T-helper 1 cell (primary cell): ENCODE measurements at places on chromosomes 6 and 20.
A peak's percentile ranks its signal among the peaks of the same experiment; 100 is the strongest.

DNA sequence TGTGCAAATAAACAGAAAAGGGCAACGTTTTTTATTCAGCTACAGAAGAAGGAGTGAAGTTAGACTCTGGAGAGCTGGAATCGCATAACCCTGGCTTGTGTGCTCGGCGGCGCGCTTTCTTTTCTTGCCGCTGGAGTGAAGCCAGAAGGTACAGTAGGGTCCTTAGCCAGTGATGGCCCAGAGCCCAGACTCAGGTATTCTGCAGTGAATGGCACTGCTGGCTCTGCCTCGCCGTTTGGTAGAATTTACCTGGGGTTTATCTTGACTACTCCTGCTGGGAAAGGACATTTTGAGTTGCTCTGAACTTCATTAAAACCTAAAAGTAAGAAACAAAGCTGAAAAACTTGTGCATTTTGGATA is 56.9 kb upstream of the TIAM2 start:
- no peak for DNase-seq

DNA sequence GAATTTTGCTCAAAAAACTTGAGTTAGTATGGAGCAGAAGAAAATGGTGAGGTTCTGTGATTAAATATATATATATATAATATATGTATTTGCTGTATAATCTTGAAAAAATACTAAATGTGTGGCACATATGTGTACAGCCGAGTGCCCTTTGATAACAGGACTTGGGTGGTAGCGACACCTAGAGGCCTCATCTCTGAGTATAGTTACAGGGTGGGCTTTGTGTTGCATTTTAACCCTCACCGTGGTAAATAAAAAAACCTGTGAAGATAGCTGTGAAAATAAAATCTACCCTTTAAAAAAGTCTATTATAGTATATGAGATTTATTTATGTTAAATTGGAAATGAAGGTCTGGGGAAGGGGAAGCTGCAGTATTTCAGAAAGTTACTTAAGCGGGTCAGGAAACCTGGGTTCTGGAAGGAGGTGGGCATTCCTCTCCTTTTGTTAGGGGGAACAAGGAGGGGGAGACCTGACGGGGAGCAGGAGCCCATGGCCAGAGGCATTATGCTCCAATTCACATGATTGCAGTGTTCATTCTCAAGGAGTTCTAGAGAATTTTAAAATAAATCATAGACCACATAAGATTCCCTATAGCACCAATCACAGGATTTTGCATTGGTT is 82.7 kb downstream of the SH3BGRL2 start:
- DNase-seq: no peak

DNA sequence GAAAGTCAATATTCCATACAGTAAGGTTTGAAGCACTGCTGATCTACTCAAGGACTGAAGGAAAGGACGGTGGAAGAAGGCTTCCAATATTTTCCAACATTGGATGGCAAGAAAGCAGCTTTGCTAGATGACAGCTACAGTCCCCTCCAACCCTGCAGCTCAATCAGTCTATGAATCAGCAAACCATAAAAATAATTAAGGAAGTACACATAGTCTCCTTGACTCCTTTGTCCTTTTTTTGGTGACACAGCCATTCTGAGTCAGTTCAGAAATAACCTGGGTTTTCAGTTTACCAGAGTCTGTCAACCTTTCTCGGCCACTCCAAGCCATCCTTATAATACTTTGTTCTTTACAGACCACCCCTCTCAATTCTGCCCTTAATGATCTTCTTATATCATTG is 232.5 kb downstream of the IBTK start:
- no peak for DNase-seq

GRCh38 chr20:50318710-50319109 is 128.1 kb downstream of the CEBPB start:
- DNase-seq: no peak

DNA sequence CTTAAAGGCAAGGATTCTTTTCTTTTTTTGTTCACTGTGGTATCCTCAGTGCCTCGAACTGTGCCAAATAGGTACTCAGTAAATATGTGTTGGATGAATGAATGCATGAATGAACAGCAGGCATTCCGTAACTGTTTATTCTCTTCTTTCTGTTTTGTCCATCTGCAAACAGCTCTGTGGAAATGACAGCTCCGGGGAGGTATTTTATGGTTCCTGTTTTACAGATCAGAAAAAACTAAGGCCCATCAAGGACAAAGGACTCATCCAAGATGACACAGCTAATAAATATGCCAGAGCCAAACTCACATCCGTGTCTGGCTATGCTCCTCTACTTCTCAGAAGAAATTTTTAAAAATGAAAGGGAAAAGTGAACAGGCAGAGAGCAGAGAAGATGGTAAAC is 21.0 kb downstream of the JPH2 start:
- DNase-seq: no peak

- DNase-seq: no peak
Measured at GRCh38 chr6:36548401-36548743, 1.1 kb upstream of the STK38 start.

- no peak for DNase-seq
Measured at GRCh38 chr20:48066246-48066645, 281.0 kb upstream of the SULF2 start.

DNA sequence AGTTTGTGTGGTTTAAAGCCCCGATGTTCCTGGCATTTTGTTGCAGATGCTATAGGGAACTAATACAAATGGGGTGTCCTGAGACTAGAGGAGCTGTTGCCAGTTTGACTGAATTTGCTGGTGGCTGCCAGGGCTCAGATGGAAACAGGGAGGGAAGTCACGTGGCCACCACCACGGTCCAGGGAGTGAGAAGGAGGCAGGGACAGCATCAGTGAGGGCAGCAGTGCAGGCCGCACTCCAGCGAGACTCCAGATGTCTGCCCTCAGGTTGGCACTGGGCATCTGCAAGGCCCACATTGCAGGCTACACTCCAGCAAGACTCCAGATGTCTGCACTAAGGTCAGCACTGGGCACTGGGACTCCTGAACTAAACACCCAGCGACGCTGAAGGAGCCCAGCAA is 86.2 kb downstream of the RAMACL start:
- no peak for DNase-seq

- DNase-seq: peak; percentile 52
Measured at GRCh38 chr20:5001174-5002076, at the start of gene SLC23A2. Gene SLC23A2, minus strand, starts transcription at chr20:5001510. Its CDS starts 68,948 bp downstream, at chr20:4932562.

DNA sequence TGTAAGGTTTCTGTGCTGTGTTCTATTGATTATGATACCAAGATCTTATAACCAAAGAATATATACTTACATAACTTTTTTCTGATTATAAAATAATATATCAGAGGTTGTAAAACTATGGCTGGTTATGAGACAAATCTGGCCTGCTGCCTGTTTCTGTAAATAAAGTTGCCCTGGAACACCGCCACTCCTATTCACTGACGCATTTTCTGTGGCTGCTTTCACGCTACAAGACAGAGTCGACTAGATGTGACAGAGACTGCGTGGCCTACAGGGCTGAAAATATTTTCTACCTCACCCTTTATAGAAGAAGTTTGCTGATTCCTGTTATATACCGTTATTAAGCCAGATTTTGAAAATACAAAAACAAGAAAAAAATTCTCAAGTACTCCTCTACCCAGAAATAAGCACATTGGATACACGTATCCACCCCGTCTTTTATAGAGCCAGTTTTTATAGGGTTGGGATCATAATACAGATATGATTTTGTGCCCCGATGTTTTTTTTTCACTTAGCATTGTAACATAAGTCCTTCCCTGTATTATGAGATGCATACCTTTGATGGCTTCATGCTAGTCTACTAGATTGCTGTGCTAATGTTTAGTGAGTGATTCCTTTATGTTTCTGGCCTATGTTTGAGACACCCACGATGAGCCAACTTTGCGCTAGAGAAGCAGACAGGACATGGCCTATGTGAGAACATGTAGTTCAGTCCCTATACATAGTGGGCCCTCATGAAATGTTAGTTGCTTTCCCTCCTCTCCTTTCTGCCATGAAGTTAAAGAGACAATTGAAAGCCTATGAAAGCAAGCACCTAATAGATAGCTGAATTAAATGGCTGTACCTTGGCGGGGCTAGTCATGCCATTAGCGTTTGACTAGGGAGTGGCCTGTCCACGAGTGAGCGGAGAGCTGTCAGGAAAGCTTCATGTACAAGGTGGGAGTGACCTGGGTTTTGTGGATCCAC is 98.1 kb upstream of the KCNK16 start:
- no peak for DNase-seq

DNA sequence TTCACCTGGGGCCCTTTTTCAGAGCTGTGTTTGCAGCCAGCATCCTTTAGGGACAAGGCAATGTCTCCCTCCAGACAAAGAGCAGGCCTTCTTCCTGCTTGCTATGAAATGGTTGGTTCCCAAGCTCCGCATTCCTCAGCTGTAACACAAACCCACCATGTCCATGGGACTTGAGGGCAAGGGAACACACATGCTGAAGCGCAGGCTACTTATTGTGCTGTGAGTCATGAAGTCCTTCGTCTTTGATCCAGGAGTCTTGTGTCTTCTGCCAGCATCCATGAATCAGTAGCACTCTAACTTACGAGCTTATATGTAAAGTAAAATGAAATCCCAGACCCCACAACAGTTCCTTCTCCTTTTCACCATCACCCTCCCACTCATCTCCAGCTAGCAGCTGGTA is 59.0 kb downstream of the ANKRD60 start:
- DNase-seq: no peak

- no peak for DNase-seq
Measured at GRCh38 chr6:133953634-133954415, 801 bp downstream of the TBPL1 start.

GRCh38 chr6:167472148-167472547 is 147.3 kb downstream of the TTLL2 start:
- no peak for DNase-seq

- DNase-seq: no peak
Measured at GRCh38 chr20:23533161-23533560, 35.1 kb downstream of the CST9L start.

- no peak for DNase-seq
Measured at GRCh38 chr6:85866370-85866730, 223.7 kb upstream of the SYNCRIP start.

DNA sequence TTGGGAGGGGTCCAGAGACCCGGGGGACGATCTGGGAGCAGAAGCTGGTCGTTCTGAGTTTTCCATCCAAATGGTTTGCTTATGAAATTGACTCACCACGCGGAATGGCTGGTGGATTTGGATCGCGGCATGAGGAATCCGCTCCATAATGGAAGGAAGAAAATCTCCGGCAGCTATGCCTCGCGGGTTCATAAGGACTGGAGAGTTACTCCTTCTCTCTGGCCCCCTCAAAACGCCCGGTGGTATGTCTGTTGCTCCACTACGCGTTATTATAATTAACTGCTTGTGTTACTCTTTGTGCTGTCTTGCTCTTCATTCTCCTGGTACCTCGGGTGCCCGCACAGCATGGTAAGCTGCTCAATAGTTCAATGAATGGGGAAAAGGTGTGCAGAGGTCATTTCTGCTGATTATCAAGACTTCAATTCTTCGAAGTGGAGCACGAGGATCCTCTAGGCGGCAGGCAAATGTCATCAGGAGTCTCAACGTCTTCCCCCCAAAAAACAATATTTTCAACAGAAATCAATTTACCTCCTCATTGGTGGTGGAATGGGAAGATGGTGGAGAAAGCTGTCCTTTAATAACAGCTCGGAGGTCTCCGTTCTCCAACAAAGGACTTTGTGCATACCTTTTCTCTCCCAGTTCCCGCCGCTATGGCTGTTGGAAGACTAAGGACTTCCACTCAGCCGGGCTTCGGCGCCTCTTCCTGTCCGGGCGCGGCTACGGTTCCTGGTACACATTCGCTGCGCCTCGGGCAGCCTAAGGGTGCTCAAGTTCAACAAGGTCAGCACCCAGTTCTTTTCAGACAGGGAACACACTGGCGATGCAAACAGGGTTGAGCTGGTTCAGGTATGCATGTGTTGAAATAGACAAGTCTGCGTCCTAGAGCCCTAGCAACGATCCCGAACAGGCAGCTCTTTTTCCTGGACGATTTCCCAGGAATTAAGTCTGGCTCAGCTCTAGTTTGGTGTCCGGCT is 9.2 kb upstream of the PRSS16 start:
- DNase-seq: no peak

GRCh38 chr6:2634139-2634964 is 116.4 kb downstream of the MYLK4 start:
- peak; percentile 40 for DNase-seq

DNA sequence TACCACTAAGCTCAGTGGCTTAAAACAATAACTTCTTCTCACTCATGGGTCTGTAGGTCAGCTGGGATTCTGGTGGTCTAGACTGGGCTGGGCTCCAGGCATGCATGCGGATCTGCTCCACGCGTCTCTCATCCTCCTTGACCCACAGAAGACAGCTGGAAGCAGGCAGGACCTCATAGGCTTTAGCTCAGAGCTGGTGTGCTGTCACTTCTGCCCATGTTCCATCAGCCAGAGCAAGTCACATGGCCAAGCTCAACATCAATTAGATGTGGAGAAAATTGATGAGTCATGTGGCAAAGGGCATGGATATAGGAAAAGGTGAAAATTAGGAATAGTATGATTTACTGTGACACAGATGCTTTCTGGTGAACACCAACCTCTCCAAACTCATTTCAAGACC is 57.4 kb upstream of the PSMF1 start:
- DNase-seq: no peak
